ENCODE measurements at places on chromosomes 11 and 22. TPM values are rescaled to one million over a fixed set of nuclear protein-coding genes. Genes with fewer than 3 reads are reported as not detected.

- no peak for DNase-seq
Measured at GRCh38 chr22:30252411-30253204, 6.0 kb upstream of the LIF start.

DNA sequence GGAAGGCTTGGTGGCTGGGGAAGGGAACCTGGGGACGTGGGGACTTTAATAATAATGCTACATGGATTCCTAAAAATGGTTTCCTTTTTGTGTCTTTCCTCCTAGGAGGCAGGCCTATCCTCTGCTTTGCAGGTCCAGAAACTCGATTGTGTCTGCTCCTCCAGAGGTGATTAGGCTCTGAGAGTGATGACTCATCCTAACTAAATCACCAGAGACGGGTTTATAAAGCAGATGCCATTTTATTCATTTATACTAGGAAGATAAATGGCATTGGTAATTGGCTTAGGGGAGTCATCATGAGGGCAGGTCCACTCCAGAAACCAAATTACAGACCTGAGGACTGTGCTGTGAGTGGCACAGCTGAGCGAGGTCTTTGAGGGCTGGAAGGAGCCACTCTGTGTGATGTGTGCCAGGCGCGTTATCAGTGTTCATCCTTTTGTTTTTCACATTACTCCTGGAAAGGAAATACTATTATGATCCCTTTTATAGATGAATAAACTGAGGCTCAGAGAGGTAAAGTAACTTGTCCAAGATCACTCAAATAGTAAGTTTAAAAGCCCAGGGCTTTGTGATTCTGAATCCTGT lies 7.1 kb downstream of the NLRX1 start:
- no peak for DNase-seq

- no peak for DNase-seq
Measured at GRCh38 chr22:36322602-36322915, 65.2 kb downstream of the MYH9 start.

Gene DNAJB13
- total RNA-seq, result not detected

- peak; percentile 29 for DNase-seq
Measured at GRCh38 chr11:12746593-12747097, 72.4 kb downstream of the TEAD1 start.

DNA sequence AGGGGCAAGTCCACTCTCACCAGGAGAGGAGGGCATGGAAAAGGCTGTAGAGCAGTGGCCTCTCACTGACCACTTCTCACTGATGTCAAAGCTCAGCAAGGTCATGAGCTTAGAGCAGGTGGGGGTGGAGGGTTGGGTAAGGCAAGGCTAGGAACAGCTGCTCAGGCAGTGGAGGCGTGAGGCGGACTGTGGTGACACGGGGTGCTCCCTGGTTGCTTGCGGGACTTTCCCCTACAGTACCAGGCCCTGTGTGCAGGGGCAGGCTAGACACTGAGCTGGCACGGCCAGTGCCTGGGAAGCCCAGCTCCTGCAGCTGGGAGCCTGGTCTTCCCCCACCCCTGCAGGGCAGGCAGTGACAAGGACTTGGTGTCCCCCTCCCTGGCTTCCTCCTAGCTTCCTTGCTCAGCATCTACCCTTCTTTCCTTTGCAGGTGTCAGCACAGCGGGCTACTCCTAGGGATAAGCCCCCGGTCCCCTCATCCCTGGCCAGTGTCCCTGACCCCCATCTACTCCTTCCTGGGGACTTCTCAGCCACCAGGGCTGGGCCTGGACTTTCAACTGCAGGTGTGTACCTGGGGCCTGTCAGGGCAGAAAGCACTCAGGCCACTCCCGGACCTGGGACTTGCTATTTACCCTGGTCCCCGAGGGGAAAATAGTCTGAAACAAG lies 45.6 kb downstream of the PISD start:
- DNase-seq, result peak; percentile 31

Gene IGF2
- total RNA-seq, result 138 TPM

Gene GAB2
- 4.1 TPM for total RNA-seq

- peak; percentile 49 for DNase-seq
Measured at GRCh38 chr11:61679893-61680621, at the start of gene DAGLA. DAGLA (plus strand) TSS chr11:61680391; CDS start chr11:61720156, 39,765 bp downstream.

GRCh38 chr11:34975482-34975881 lies 59.1 kb downstream of the PDHX start:
- peak; percentile 2 for DNase-seq

DNA sequence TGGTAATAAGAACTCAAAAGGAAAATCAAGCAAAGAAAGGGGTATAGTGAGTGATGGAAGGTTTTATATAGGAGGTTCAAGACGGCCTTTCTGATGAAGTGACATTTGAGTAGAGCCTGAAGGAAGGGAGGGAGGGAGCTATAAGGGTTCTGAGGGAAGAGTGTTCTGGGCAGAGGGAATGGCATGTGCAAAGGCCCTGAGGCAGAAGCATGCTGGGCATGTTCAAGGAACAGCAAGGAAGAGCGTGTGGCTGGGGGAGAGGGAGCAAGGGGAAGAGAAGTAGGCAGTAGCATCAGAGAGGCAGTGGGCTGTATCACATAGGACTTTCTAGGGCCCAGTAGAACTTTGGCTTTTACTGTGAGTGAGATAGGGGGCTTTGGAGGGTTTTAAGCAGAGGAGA lies 108.9 kb upstream of the NAV2 start:
- DNase-seq, result no peak

GRCh38 chr11:93655581-93656255 lies 5.8 kb upstream of the CEP295 start:
- no peak for DNase-seq

- no peak for DNase-seq
Measured at GRCh38 chr11:125952559-125952958, 6.7 kb downstream of the VSIG10L2 start.

Gene LARGE1
- 10.2 TPM for total RNA-seq

- DNase-seq, result no peak
Measured at GRCh38 chr22:36728505-36728904, 25.0 kb upstream of the CACNG2 start.

GRCh38 chr22:50341977-50342650 lies 1.0 kb upstream of the PPP6R2 start:
- peak; percentile 83 for DNase-seq

DNA sequence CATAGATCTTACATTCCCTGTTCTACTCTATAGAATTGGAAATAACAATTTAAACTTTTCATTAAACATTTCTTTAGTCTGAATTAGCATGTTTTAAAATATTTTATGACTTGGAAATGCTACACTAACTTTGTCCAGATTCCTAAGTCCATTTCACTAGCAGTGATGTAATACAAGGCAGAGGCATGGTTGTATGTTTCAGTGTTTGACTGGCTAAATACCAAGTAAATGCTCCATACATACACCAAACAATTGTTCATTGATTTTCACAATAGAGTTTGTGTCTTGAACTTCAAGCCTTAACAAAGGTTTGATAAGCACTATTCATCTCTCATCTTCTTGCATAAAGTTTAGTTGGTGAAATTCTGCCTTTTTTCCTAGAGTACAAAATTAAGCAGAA lies 13.5 kb downstream of the ZBED5 start:
- no peak for DNase-seq

DNA sequence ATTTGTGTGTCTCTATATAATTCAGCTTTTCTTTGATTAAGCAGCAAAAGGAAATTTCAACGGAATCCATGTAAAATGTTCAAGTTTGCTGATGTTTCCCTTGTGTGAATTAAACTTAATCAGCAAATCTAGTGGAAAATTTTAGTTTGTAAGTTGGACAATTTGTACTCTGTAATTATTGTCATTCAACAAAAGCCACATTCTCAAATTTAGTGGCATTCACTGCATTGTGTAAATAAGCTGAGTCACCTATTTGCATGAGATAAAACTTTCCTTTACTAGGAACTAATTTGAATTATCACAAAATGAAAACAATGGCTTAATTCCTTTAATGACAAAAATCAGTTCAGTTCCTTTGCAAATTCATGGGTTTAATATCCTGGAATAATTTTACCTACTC lies 784.2 kb upstream of the CCDC179 start:
- DNase-seq, result no peak
